GF-D8 (cell line): ENCODE measurements at places on chromosomes 2 and 18.

DNA sequence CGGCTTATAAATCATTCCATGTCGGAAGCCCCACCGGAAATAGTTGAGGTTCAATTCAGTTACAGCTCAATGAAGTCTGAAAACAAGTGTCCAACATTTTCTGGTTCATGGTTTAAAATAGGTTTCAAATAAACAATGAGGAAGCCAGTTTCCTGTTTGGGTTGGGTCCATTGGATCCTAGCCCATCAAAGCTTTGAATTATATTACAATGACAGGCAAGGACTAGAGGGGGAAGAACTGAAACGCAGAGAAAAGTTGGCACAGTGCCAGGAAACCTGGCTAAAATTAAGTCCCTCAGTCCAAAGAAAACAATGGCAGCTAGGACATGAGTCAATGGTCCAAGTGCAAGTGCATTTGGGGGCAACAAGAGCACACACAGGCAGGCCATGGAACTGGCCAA, 32.0 kb downstream of the SLC14A1 start:
- DNase-seq = no peak

DNA sequence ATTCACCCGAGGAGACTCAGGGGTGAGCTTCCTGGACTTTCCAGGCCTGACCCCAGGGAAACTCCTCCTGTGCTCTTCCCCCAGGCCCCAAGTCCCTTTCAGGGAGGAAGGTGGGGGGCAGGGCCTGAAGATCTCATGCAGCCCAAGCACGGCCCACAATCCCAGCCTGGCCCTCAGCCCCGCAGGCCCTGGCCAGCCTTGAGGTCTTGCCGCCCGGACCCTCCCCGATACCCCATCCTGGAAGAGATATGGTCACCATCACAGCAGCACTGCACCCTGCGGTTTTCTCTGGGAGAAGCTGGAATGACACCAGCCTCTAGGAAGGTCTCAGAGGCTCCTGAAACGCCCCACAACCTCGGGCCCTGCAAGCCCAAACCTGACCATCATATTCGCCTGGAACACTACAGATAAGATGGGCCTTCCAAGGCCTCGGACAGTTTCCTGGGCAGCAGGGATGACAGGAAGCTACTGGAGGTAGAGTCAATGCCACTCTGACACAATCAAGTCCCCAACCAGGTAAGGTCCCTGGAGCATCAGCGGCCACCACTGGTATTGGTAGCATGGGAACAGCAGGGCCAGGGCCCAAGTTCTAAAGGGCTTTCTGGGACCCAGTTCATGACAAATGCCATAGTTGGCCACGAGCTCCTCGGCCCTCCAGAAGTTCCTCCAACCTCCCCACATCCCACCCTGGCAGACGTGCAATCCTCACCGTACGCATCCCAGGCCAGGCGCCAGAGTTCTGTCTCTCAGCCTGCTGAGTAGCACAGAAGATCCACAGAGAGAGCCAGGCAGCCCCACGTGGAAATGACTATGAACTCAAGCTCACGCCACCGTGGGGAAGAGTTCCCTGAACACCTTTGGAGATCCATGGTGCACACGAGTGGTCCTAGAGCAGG, 8.6 kb downstream of the SDC1 start:
- no peak for DNase-seq

DNA sequence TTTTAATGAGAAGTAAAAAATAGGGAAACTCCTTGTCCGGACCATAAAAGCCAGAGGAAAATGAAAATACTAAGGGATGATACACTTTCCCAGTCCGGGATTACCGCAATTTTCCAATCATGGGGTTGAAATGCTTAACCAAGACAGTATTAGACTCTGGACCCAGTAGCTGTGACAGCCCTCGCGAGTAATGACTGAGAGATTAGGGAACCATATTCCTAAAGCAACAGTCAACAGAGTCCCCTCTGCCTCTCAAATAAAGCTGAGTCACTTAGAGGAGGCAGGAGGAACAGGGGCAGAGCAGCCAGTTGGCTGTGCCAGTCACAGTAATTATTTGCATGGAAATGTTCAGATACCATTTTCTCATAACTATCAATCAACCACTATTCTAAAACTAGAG, 34.8 kb downstream of the GPATCH11 start:
- no peak for DNase-seq

DNA sequence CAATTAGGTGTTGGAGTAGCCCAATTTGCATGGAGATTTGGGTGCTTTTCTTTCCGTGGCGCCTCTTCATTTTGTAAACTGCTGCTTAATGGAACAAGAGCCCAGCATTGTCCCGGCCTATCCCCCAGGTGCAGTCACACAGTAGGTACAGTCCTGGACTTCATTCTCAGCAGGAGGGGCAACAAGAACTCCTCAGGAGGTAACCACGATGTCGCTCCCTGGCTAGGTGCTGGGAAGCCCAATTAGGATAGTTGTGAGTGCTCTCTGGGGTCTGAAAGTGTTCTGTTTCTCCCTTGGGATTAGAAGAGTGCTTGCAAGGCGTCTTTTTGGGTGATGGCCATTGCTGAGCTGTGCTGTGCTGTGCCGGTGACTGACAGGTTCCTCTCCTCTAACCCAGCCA, 53.8 kb downstream of the CABLES1 start:
- no peak for DNase-seq

DNA sequence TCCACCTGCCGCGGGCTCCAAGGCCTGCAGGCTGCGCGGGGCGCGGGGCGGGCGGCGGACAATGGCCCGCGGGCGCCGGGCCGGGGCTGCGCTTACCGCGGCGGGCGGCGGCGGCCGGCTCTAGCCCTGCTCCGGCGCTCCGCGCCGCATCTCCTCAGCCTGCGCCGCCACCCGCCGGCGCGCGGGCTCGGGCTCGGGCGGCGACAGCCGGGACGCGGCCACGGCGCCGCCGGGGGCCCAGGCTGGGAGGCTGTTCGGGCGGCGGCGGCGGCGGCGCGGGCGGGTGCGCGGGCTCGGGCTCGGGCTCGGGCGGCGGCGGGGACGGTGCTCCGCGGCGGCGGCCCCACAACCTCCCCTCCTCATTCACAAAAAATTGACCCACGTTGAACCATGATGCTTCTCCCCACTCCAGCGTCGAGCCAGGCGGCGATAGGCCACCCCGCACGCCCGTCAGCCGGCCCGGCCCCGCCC, at the start of gene HDAC4:
HDAC4 (minus strand) TSS at position 425 of the 471 bp plus-strand sequence. CDS start 48,321 bp downstream, outside the sequence.
- DNase-seq = no peak

DNA sequence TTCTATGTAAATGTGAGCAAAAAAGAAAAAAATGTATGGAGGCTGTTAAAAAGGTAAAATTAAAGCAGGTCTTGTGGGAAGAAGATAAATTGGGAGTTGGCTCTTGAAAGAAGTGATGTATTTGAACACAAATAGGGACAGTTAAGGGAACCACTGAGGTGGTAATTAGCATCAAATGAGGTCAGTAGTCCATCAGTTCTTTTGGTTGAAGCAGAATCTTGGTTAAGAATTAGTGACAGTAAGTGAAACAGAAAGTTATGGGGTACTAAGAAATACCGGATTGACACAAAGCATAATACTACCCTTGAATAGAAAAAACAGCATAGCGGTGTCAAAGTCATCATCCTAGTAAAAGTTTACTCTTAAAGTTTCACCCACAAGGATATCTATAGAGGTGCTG, 352.6 kb upstream of the VRK2 start:
- DNase-seq = no peak

DNA sequence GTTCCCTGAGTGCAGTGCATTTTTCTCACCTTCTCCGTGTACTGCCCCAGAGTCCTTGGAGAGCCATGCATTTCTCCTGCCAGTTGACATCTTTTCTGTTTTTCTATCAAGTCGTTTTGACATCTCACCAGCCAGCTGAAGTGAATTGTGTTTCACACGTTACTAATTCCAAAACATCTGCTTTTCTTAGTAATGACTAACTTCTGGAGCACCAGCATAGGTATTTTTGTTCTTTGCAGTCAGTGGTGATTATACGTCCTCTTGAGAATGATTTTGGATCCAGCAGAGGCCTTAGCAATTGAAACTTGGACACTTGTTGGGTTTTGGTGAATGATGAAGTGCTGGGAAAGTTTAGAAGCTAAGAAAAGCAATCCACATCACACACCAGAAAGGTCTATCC, 112.5 kb downstream of the PIK3C3 start:
- no peak for DNase-seq

DNA sequence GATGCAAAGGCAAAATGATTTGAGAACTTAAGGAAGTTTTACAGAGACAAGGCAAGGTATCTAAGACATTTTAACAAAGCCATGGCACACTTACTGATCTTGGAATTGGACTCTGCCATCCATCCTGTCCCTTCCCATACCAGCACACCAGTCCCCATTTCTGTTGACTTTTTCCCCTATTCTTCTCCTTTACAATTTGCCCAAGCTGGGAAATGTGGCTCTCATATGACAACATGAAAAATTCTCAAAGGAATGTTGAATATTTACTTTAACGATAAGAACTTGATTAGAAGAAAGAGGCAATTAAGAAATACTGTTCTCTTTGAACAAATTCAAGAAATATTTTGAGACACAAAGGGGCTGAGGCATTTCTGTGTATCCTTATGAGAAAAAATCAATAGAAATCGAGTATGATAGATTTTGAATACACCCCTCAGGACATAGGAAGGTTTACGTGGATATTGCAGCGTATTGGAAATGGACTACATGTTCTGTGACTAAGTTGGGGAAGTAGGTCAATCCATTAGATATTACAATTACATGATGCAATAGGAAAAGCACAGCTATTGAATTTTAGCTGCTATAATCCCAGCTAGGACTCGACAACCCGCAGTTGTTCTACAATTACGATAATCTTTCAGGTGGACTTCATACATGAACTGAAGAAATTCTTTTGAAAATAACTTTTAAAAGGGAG, 201.6 kb downstream of the TRIB2 start:
- DNase-seq = no peak

GRCh38 chr2:16055848-16056580, 115.7 kb downstream of the MYCN start:
- no peak for DNase-seq

DNA sequence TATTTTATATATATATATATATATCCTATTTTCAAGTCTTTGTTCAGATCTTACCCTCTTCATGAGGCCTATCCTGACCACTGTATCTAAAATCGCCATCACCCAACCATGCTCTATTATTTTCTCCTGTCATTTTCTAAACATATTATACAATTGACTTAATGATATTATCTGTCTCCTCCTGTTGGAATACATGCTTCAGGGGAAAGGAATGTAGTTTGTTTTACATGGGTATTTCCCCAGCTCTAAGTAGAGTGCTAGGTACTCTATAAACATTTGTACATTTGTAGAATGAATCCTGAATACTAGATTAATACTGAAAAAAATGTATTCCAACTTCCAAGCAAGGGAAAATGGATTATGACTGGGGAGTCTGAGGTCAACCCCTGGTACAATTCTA, 26.2 kb downstream of the TTC21B start:
- no peak for DNase-seq

DNA sequence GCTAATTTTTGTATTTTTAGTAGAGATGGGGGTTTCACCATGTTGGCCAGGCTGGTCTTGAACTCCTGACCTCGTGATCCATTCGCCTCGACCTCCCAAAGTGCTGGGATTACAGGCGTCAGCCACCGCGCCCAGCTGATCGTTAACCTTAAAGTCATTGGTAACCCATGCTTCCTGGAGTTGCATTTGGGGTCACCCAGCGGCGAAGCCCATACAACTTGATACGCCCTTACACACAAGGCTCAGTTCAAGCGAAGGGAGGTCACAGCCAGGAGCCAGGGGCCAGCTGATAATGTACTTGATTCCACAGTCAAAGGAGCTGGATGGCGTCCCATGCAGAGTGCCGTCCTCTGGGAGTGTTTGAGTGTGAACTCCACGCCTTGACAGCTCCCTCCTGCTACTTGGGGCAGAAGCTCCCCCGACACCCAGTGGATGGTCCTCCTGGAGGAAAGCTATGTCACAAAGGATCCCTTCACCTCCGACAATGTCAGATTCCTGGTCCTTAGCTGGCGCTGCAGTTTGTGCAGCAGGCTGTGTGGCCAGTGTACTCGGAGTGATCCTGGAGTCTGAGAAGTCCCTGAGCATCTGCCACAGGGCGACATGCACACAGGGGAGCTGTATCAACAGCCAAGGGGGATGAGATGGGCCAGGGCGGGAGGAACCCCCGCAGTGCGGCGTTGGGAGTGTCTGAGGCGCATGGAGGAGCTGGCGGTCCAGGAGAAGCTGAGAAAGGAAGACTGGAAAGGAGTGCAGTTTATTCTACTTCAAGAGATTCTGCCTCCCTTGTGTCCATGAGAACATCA, 7.9 kb downstream of the CLHC1 start:
- DNase-seq = no peak

GRCh38 chr2:107215401-107216350, 329.7 kb upstream of the ST6GAL2 start:
- no peak for DNase-seq

DNA sequence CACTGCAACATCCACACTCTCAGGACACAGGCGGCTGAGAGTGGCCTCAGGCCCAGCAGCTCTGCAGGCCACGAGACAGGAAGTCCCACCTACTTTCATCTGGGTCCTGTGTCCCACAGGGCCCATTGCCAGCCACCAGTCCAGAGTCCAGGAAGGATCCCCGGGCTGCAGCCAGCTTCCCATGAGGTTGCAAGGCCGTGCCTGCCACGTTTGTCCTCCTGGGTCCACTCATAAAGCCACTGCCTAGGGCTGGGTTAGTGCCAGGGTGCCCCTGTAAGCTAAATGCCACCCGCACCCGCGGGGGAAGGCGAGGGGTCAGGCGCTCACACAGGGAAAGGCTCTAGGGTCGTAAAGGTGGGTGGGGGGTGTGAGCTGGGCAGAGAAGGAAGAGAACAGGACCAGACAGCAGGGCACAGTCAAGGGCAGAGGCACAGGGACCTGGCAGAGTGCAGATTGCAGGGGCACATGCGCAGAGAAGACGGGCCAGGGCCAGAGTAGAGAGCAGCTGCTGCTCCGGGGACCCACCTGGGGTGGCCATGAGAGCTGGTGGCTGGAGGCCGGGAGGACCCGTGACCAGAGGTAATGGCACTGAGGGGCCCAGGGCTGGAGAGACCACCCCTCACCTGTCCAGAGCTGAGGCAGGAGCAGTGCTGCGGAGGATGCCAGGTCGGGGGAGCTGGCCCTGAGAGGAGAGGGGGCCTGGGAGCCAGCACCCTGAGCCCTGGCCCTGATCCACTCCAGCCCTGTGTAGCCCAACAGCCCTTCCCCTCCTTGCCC, 8.0 kb downstream of the AGXT start:
- no peak for DNase-seq

DNA sequence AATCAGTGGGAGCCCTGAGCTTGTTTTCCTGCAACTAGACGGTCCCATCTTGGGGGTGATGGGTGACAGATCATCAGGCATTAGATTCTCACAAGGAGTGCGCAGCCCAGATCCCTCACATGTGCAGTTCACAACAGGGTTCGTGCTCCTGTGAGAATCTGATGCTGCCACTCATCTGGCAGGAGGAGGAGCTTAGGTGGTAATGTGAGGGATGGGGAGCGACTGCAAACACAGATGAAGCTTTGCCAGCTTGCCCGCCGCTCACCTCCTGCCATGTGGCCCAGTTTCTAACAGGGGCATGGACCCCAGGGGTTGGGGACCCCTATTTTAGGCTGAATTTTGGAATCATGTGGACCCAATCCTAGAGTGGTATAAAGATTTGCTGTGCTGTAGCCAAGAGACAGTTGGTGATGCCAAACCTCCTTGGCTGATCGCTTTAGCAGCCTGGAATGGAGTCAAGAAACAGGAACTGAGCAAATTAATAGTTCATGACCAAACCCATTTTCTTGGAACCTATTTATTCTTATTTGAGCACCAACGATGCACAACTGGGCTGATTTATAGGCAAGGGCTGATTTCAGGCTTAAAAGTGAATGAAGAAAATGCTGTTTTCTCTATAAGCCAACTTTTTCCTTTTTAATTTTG, 25.7 kb downstream of the LPIN1 start:
- DNase-seq = no peak

- DNase-seq = no peak
Measured at GRCh38 chr18:6327895-6328620, 86.7 kb downstream of the L3MBTL4 start.

- no peak for DNase-seq
Measured at GRCh38 chr2:18402-19271, 27.7 kb downstream of the FAM110C start.
